ENCODE measurements at places on chromosomes 12 and 14. TPM values are rescaled to one million over a fixed set of nuclear protein-coding genes. Genes with fewer than 3 reads are reported as not detected.

PDZRN4 gene
- 1.1 TPM for total RNA-seq

SMOC1 gene
- not detected for total RNA-seq

TOMM20L gene
- total RNA-seq, result not detected

RASSF9 gene
- total RNA-seq, result 0.83 TPM

C3AR1 gene
- total RNA-seq, result 0.70 TPM

LRTM2 gene
- total RNA-seq, result not detected

TAS2R8 gene
- not detected for total RNA-seq

HCAR2 gene
- not detected for total RNA-seq

DLGAP5 gene
- total RNA-seq, result 9.9 TPM

CD163 gene
- total RNA-seq, result 14.4 TPM

TAS2R7 gene
- total RNA-seq, result not detected

KRT74 gene
- total RNA-seq, result not detected

TWF1 gene
- 40.9 TPM for total RNA-seq

OR4K17 gene
- not detected for total RNA-seq

AKAP5 gene
- total RNA-seq, result 2.5 TPM

CATSPERB gene
- total RNA-seq, result 11.6 TPM

ADCY4 gene
- 53.6 TPM for total RNA-seq

PLXNC1 gene
- total RNA-seq, result 21.5 TPM

NDUFA9 gene
- total RNA-seq, result 31.8 TPM

LTBR gene
- total RNA-seq, result 311 TPM

LIN7A gene
- total RNA-seq, result 5.0 TPM

ARL1 gene
- 44.1 TPM for total RNA-seq

ABCD2 gene
- total RNA-seq, result 0.88 TPM

SLC4A8 gene
- 49.5 TPM for total RNA-seq

KCNH3 gene
- total RNA-seq, result not detected

TESPA1 gene
- total RNA-seq, result 2.4 TPM

VRK1 gene
- 8.5 TPM for total RNA-seq

PMCH gene
- not detected for total RNA-seq

GLIPR1L1 gene
- not detected for total RNA-seq

ERP27 gene
- not detected for total RNA-seq

PLEK2 gene
- total RNA-seq, result 19.7 TPM

OTOGL gene
- total RNA-seq, result 0.28 TPM

KERA gene
- total RNA-seq, result not detected

CLEC4C gene
- not detected for total RNA-seq

RERG gene
- total RNA-seq, result 2.3 TPM

OAS2 gene
- total RNA-seq, result 1.3 TPM

BEST3 gene
- total RNA-seq, result not detected

AICDA gene
- not detected for total RNA-seq

CEP83 gene
- total RNA-seq, result 69.3 TPM

SYT10 gene
- 0.28 TPM for total RNA-seq

SAMD15 gene
- total RNA-seq, result not detected

TAS2R50 gene
- 1.9 TPM for total RNA-seq

TMCC3 gene
- 50.3 TPM for total RNA-seq

JPH4 gene
- total RNA-seq, result 1.5 TPM

ARHGDIB gene
- total RNA-seq, result 17.1 TPM

PTPRQ gene
- total RNA-seq, result 0.13 TPM

PPP1CC gene
- 254 TPM for total RNA-seq

SERPINA9 gene
- total RNA-seq, result not detected

BRF1 gene
- 81.6 TPM for total RNA-seq

RTN1 gene
- total RNA-seq, result 6.2 TPM

GUCY2C gene
- 137 TPM for total RNA-seq

WDR20 gene
- total RNA-seq, result 31.7 TPM

PAPLN gene
- total RNA-seq, result 8.1 TPM

OLR1 gene
- not detected for total RNA-seq

OTUB2 gene
- 4.9 TPM for total RNA-seq

ART4 gene
- total RNA-seq, result not detected
